Left renal cortex interstitium (tissue), 4 donors: ENCODE measurements at places on chromosomes 6 and 20. TPM values are rescaled to one million over a fixed set of nuclear protein-coding genes. Genes with fewer than 3 reads are reported as not detected.

GRCh38 chr6:56514395-56514794 is 128.3 kb downstream of the DST start:
- DNase-seq: no peak

KHDC1L gene
- 0.30 TPM for polyA plus RNA-seq

DNA sequence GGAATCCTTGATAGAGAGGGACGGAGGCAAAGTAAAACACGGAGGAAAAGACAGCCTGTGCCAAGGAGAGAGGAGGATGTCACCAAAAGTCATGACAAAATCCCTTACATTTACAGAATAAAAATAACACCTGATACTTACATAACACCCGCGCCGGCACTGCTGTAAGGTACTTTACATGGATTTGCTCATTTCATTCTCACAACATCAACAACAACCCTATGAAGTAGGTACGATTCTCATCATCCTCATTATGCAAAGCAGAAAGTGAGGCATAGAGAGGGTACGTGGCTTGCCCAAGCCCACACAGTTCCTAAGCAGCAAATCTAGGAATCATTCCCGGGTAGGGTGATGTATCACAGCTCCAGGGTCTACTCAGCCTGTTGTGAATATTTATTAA is 67.6 kb upstream of the NFATC2 start:
- no peak for DNase-seq

DNA sequence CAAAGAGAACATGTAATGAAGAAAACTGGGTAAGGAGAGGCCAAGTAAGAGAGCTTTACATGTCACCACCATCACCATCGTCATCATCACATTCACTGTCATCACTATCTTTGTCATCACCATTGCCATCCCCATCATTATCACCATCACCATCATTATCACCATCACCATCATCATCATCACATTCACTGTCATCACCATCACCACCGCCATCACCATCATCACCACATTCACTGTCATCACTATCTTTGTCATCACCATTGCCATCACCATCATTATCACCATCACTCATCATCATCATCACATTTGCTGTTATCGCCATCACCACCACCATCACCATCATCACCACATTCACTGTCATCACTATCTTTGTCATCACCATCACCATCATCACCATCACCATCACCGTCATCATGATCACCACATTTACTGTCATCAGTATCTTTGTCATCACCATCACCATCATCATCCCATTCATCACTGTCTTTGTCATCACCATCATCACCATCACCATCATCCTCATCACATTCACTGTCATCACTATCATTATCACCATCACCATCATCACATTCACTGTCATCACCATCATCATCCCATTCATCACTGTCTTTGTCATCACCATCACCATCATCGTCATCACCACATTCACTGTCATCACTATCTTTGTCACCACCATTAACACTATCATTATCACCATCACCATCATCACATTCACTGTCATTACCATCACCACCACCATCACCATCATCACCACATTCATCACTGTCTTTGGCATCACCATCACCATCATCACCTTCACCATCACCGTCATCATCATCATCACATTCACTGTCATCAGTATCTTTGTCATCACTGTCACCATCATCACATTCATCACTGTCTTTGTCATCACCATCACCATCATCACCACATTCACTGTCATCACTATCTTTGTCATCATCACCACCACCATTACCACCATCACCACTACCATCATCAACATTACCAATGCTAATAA is 172.3 kb downstream of the ERMARD start:
- no peak for DNase-seq

DNA sequence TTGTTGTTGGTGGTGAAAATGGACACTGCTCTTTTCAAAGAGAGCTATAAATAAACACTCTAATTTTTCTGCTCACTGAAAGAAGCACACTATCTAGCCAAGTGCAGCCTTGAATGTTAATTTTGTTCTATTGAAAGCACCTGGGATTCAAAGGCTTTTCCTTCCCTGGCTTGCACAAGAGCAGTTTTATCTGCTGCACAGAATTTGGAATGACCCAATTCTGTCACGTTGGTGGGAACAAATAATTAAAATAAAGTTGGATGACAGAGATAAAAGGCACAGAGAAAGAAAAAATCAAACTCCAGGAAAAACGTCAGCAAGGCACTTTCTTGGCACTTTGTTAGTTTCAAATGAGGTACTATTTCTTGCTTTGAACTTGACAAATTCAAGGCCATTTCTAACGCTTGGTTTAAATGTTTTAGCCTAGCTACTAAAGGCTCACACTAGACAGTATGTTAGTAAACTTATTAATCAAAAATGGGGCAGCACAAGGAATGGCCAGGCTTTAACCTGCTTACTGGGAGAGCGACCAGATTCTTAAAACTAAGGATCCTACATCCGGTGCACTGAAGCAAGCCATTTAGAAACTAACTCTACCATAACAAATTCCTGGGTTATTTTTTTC is 145.5 kb upstream of the ARG1 start:
- DNase-seq: no peak

NOX3 gene
- 1.2 TPM for polyA plus RNA-seq

DNA sequence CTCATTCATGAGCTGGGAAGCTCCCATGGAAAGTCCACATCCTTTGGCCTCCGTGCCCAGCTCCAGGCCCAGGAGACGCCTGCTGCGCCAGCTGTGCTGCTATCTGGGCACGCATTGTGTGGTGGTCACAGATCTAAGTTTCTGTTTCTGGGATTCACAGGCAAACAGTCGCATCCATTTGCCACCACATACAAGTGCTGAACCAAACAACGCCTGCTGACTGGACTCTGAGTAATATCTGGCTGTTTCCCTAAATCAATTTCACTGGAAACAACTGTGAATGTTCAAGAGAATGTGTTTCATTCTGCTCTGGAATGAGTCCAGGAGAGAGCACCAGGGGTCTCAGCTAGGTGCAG is 45.5 kb downstream of the IRF4 start:
- no peak for DNase-seq

DNA sequence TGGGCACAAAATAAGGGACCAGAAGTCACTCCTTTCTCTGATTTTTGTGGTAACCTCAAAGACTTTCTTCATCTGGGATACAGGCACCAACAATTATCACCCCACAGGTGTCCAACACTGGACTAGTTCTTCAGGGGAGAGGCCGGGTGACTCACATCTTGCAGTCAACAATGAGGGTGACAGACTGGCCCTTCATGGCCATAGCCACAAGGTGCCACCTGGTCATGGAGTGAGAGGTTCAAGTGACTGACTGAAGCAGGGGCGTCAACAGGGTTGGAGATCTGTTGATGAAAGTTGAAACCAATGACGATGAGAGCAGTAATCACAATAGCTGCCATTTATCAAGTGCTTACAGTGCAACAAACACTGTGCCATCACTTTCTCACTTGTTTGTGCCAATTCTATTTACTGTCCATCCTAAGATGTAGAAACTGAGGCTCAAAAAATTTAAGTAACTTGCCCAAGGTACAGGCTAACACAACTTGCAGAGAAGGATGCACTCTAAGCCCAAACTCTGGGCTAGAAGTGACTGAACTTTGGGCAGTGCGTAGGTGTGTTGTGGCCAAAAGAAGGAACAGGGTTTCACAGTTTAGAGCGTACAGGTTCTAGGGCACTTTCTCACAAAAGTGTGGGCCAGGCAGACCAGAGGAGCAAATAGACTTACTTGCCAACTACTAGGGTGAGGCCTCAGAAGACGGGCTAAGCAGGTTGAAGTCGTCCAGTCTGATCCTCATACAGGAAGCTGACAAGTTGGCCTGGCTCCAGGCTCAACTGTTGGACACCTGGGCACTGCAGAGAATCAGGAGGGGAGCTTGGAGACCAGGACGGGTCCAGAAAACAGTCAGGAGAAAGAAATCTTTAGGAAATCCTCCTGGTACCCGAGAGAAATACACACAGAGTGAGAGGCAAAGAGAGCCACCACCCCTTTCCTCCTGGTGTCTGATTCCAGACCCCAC is 30.4 kb downstream of the HLA-DPB1 start:
- no peak for DNase-seq

DNA sequence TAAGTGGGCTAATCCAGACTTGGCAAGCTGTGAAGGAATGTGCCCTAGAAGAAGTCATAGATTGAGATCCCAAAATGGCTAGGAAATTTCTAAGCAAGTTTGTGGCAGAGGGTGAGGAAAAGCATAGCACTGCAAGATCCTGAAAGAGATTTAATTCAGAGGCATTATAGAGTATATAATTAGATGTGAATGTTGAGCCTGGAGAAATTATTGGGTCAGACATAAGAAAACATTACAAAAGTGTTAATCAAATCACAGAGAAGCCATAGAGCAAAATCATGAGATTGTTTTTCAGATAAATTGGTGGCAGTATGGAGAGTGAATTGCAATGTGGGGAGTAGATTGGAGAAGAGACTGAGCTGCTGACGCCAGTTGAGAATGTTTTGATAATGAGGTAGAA is 90.0 kb downstream of the CD2AP start:
- DNase-seq: no peak

DNA sequence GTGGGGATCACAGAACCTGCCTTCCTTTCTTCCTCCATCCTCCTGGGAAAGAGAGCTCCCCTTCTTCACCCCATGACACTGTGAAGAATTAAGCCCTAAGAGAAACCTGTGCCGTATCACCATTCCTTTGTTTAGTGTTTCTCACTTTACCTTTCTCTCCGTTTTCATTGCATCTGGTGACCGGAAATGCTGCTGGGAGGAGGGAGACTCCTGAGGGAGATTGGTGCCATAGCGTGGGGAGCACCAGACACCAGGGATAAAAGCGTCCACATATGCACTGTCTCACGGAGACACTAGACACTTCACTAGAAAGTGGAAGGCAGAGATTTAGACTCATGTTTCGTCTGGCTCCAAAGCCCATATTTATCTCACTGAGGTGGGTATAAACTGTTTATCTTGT is 15.5 kb upstream of the ULBP3 start:
- DNase-seq: no peak

SLC22A16 gene
- polyA plus RNA-seq: 0.27 TPM

GRCh38 chr6:131733376-131734016 is 22.7 kb upstream of the CTAGE9 start:
- DNase-seq: no peak

DNA sequence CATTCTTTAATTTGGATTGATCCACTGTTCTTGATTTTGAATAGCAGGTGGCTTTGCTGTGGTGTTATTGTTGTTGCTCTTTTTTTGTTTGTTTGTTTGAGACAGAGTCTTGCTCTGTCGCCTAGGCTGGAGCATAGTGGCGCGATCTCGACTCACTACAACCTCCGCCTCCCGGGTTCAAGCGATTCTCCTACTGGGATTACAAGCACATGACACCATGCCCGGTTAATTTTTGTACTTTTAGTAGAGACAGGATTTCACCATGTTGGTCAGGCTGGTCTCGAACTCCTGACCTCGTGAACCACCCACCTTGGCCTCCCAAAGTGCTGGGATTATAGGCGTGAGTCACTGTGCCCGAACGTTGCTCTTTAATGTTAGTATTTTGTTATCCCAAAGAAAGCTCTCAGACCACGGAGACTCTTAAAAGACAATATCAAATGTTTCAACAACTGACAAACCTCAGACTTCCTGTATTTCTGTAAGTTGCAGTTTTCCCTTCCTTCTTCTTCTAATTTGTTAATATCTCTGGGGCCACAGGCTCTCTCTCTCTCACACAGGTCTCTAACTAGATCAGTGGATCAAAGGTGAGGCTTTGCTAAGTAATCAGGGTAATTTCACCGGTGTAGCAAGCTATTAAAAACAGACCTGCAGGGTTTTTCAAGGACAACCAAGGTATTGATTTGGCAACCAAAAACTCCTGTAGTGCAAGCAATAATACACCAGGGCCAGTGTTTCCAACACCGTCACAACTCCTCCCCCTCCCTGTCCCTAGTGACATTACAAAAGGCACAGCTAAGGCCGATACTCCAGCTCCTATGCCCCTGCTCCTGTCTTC is 48.8 kb upstream of the ZNF217 start:
- DNase-seq: no peak

DNA sequence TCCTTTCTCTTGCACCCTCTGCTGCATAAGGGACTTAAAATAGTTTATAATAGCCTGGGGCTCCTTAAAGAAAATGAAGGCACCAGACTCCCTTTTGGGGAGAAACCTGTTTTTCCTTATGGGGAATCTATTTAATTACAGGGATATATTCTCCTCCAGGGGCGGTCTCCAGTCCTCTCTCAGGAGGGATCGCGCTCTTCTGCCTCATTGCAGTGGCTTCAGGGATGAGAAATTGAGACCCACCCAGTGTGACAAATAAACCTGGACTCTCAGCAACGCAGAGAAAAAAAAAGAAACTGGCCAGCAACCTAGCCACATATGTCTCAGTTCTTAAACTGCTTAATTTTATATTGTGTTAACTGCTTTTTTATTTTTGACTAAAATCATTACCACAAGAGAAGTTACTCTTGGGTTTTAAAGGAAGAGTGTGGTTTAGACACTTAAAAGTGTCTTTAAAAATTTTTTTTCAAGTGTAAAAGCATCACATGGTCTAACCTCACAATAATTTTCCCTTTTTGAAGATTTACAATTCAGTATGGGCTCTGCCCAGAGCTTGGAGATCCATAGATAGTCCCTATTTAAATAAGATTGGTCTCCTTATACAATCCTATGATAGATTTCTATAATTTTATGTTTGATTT is 11.7 kb upstream of the GOPC start:
- DNase-seq: no peak

DDO gene
- 0.84 TPM for polyA plus RNA-seq

DNA sequence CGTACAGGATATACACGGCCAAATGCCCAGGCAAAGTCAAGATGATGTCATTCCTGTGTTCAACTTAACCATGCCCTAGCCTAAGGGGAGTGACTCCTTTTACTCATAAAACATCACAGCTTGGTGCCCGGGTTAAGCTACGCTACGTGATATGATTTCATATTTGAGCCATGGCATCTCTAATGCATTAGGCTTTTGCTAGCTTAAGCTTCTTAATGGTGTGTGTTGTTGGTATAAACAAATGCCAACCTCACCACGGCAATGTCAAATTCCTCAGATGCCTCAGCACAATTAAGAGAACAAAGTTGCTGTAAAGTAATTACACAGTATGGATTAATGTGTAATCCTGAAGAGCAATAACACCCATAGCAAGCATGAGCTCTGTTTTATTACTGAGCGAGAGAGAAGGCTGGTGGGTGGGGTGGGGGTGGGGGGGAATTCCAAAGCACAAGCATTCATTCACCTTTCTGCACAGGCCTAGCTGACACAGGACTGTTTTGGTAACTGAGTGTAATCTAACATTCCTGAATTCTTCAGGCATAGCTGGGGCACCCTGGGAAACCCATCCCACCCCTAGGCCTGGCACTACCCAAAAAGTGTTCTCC is 44.7 kb upstream of the CNKSR3 start:
- no peak for DNase-seq

ECT2L gene
- 0.51 TPM for polyA plus RNA-seq

DNA sequence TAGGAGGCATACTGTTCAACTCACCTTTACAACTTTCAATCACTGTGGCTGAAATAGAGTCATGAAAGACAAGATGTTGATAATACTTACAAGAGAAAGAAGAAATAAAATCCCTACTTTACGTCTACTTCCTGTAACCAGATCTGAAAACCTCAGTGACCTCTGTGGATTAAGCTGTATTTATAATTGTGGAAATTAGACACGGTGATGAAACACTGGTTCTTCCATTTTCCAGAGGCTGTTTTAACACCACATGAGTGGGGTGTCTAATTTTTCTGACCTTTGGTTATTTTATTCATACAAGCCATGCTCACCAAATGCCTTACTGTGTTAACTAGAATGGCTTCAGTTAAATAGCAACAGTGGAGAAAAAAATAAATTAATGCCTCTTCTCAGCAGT is 58.5 kb upstream of the HIVEP1 start:
- DNase-seq: no peak

SLC2A10 gene
- polyA plus RNA-seq: 16.9 TPM

GRCh38 chr6:43736844-43737243 is 33.2 kb upstream of the VEGFA start:
- no peak for DNase-seq

REM1 gene
- 0.86 TPM for polyA plus RNA-seq

RPS6KA2 gene
- polyA plus RNA-seq: 30.5 TPM
